AG20443 (cell line): ENCODE measurements at places on chromosomes 5 and 9.
A peak's percentile ranks its signal among the peaks of the same experiment; 100 is the strongest.

- no peak for DNase-seq
Observed at GRCh38 chr5:110873773-110874437, 135.1 kb downstream of the SLC25A46 start.

DNA sequence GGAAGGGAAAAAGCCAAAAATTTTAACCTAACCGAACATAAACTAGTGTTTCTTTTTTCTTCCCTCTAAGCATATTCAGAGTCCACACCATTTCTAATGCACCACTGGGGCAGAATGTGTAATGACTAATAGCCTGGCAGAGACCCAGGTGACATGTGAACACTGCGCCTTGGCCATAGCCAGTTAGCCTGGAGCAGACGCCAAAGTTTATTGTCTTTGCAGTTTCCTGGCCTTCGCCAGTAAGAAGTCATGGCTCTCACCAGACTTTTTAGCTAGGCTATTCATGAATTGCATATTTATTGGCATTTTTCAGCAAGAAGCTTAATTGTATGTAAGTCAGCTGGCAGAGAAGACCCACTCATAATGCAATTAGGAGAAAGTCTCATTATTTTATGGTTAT is 182.8 kb upstream of the SLC27A6 start:
- no peak for DNase-seq

GRCh38 chr5:42621242-42621641 is 135.4 kb upstream of the CCDC152 start:
- DNase-seq: no peak

- DNase-seq: peak; percentile 90
Observed at GRCh38 chr9:120366644-120367019, 213.3 kb downstream of the CDK5RAP2 start.
